ENCODE measurements at places on chromosomes 7 and 10.
A peak's percentile ranks its signal among the peaks of the same experiment; 100 is the strongest.

DNA sequence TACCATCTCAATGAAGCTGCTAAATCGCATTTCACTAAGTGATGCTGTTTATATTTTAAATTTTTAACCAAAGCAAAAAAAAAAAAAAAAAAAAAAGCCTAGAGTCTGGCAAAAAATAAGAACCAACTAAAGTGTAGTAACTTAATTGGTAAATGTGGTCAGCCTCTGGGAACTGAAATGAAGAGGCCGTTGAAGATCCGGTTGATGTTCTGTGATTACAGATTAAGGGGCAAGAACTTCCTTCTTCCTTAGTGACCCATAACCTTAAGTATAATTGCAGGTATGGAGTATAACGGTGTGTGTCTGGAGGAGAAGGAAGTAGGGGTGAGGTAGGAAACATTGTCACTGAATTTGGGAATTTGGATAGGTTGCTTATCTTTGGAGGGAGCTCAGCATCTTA, 7.7 kb upstream of the SRGN start:
- no peaks in the 10 kb centered on the region for H3K27me3 ChIP-seq
- no peak for DNase-seq
- H3K4me3 ChIP-seq, result no peak overlapping the region

GRCh38 chr10:118838364-118838763, 83.6 kb upstream of the CACUL1 start:
- H3K4me3 ChIP-seq, result no peak overlapping the region
- H3K27ac ChIP-seq, result no peak overlapping the region
- no peaks in the 10 kb centered on the region for H3K27me3 ChIP-seq

GRCh38 chr7:822692-823276, 9.5 kb upstream of the SUN1 start:
- H3K4me3 ChIP-seq, result no peak overlapping the region
- H3K27ac ChIP-seq, result no peak overlapping the region
- peaks cover 73% of the 10 kb centered on the region for H3K4me1 ChIP-seq
- H3K27me3 ChIP-seq, result no peaks in the 10 kb centered on the region
- peaks cover 64% of the 10 kb centered on the region for H3K36me3 ChIP-seq

DNA sequence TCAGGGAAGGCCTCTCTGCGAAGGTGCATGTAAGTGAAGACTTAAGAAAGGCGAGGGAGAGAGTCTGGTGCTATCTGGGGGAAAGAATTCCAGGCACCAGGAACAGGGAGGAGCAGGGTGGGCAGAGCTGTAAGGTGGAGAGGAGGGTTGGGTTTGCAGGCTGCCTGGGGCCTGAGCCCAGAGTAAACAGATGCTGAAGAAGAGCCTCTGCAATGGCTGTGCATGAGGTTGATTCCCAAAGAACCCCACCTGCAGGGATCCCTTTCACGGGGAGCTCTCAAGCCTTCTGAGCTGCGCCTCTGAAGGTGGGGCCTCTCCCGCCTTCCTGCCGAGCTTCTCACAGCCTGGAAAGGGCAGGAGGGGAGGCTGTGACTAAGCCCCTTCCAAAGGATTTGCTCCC, 115.1 kb downstream of the RNF216 start:
- H3K27me3 ChIP-seq, result no peaks in the 10 kb centered on the region
- peaks cover 66% of the 10 kb centered on the region for H3K36me3 ChIP-seq
- DNase-seq, result no peak
- no peak overlapping the region for H3K4me3 ChIP-seq

- no peaks in the 10 kb centered on the region for H3K27me3 ChIP-seq
- no peak overlapping the region for H3K27ac ChIP-seq
- no peaks in the 10 kb centered on the region for H3K36me3 ChIP-seq
- no peaks in the 10 kb centered on the region for H3K4me1 ChIP-seq
- H3K4me3 ChIP-seq, result no peak overlapping the region
These were observed 265.1 kb upstream of the ZNF32 start for GRCh38 chr10:43913676-43914235.

DNA sequence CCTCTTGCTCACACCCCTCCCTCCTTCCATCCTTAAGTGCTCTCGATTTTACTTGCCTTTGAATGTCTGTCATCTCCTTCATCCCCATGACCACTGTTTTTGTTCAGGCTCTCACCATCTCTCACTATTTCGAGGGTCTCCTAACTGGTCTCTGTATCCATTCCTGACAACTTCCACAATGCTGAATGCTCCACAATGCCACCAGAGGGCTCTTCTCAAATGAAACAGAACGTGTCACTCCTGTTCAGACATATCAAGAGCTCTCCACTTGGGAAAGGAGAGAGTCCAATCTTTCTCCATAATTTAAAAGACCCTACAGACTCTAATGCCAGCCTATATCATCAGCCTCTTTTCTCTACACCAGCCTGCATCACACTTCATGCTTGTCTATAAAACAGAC, 9.0 kb upstream of the SLC13A1 start:
- DNase-seq, result no peak
- H3K4me1 ChIP-seq, result no peaks in the 10 kb centered on the region
- no peaks in the 10 kb centered on the region for H3K27me3 ChIP-seq
- H3K36me3 ChIP-seq, result no peaks in the 10 kb centered on the region
- no peak overlapping the region for H3K27ac ChIP-seq

DNA sequence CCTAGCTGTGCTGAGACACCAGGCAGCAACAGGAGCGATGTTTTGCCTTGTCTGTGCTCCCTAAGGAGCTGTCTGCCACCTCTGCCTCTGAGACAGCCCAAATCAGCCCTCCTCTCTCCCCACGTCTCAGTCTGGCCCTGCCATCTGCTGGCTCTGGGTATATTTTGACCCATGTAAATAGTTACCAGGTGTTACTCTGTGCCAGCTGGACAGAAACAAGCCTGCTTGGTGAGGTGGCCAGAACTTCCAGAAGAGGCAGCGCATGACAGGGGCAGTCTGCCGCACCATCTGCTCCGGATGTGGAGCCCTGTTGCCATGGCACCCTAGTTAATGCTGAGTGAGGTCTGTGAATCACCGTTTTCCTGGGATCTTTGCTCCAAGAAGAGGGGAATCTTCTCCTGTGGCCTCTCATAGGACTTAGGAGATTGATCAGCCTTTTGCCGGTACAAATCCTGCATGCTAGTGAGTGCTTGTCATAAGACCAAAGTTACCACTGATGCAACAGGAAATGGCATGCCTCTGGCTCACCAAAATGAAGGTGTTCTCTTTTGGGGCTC, 31.8 kb downstream of the GSTO2 start:
- H3K27me3 ChIP-seq, result no peaks in the 10 kb centered on the region
- peak; percentile 47 for DNase-seq
- peaks cover 53% of the 10 kb centered on the region for H3K4me1 ChIP-seq
- peak overlapping the region; percentile 54 for H3K4me3 ChIP-seq

- no peaks in the 10 kb centered on the region for H3K36me3 ChIP-seq
- H3K27me3 ChIP-seq, result peaks cover 8% of the 10 kb centered on the region
- no peak for DNase-seq
- H3K4me3 ChIP-seq, result no peak overlapping the region
- H3K27ac ChIP-seq, result no peak overlapping the region
- H3K4me1 ChIP-seq, result peaks cover 4% of the 10 kb centered on the region
These were observed 32.9 kb upstream of the CUX1 start for GRCh38 chr7:101784292-101785127.

DNA sequence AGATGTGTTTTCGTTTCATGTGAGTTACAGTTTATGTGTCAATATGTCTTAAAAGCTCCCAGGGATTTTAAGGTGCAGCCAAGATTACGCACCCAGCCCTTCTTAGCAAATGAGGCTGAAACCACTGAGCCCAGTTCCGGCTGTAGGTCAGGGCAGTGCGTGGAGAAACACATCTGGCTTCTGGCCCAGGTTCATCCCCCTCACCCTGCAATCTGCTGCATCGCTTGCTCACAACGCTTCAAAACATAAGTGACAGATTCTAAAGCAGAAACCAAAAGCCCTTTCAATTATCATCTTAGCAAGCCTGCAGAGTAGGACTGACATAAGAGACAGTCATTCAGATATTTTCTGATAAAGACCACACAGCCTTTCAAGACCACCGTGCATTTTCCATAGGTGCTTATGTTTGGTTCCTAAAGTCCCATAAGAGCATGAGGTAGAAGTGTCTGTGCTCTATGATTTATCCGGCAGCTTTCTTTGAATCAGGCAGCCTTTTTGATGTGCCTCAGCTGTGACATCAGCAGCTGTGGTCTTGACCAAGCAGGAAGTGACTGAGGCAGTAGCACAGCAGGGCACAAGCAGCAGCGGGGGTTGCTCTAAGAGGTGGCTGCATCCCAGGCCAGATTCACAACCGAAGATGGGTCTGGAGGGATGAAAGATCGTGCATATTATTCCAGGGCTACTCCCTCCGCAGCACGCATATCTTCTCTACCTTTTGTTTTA, 72.1 kb upstream of the LYZL2 start:
- H3K4me1 ChIP-seq, result peaks cover 91% of the 10 kb centered on the region
- H3K27ac ChIP-seq, result peak overlapping the region; percentile 97
- peak overlapping the region; percentile 52 for H3K4me3 ChIP-seq
- H3K27me3 ChIP-seq, result no peaks in the 10 kb centered on the region

DNA sequence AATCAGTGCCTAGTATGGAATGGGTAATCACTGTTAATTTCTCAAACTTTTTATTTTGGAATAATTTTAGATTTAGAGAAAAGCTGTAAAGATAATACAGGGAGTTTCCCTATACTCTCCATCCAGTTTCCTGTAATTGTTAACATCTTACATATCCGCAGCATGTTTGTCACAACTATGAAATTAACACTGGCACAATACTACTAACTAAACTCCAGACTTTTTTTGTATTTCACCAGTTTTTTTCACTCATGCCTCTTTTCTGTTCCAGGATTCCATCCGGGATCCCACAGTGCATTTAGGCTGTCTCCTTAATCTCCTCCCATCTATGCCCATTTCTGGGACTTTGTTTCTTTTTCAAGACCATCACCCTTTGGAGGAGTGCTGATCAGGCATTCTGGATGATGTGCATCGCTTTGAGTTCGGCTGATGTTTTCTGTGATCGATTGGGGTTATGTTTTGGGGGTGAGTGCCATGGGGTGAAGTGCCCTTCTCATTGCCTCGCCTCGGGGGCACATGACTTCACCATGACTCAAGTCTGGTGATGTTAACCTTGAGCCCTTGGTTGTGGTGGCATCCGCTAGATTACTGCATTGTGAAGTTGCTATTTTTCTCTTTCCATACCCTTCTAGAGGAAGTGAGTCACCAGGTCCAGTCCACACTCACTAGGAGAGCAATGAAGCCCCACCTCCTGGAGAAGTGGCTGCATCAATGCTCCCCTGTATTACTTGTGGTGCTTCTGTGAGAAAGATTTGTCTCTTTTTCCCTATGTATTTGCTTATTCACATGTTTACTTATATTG, 43.9 kb upstream of the GRB10 start:
- H3K4me1 ChIP-seq, result peaks cover 21% of the 10 kb centered on the region
- H3K4me3 ChIP-seq, result no peak overlapping the region
- no peaks in the 10 kb centered on the region for H3K36me3 ChIP-seq
- peaks cover 20% of the 10 kb centered on the region for H3K27me3 ChIP-seq
- peak; percentile 37 for DNase-seq

DNA sequence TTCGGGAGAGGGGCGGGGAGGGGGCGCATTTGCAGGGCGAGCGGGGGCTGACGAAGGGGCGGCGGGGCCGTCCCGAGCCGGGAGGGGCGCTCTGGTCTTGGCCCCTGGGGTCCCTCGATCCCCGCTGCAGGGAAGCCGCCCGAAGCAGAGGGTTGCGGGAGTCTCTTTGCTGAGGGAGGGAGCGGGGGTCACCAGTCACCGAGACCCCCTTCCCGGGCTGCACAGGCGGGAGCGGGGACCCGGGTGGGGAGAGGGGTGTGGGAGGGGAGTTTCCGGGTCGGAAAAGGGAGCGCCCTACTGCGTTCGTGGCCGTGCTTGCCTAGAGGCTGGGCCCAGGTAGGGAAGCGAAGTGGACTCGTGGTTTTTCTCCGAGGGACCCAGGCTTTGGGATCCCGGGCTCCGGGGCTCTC, 422 bp downstream of the AP1S1 start:
- no peak overlapping the region for H3K27ac ChIP-seq
- peak overlapping the region; percentile 82 for H3K4me3 ChIP-seq
- peaks cover under 1% of the 10 kb centered on the region for H3K27me3 ChIP-seq
- peak; percentile 51 for DNase-seq
- H3K36me3 ChIP-seq, result peaks cover 32% of the 10 kb centered on the region

DNA sequence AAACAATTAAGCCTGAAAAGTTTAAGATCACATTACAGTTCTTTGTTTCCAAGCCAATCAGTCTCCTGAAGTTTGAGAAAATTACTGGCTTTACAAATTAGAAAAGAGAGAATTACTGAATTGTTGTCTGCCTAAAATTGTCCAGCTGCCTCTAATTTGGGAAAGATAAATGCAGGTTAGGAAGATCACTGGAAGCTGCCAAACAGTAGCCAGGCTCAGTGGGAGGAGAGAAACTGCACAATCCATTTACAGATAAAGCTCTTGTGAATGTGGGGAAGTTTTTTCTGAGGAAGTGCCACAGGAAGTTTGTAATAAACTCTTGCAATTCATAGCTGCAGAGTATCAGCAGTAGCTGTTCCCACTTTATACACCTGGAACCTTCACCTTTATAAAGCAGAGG, 100.7 kb downstream of the IQUB start:
- no peaks in the 10 kb centered on the region for H3K36me3 ChIP-seq
- H3K27ac ChIP-seq, result no peak overlapping the region

- H3K27me3 ChIP-seq, result peaks cover 89% of the 10 kb centered on the region
- H3K4me3 ChIP-seq, result no peak overlapping the region
- no peak overlapping the region for H3K27ac ChIP-seq
- no peak for DNase-seq
- H3K36me3 ChIP-seq, result no peaks in the 10 kb centered on the region
These were observed 8.9 kb upstream of the EMX2 start for GRCh38 chr10:117533507-117534281.

DNA sequence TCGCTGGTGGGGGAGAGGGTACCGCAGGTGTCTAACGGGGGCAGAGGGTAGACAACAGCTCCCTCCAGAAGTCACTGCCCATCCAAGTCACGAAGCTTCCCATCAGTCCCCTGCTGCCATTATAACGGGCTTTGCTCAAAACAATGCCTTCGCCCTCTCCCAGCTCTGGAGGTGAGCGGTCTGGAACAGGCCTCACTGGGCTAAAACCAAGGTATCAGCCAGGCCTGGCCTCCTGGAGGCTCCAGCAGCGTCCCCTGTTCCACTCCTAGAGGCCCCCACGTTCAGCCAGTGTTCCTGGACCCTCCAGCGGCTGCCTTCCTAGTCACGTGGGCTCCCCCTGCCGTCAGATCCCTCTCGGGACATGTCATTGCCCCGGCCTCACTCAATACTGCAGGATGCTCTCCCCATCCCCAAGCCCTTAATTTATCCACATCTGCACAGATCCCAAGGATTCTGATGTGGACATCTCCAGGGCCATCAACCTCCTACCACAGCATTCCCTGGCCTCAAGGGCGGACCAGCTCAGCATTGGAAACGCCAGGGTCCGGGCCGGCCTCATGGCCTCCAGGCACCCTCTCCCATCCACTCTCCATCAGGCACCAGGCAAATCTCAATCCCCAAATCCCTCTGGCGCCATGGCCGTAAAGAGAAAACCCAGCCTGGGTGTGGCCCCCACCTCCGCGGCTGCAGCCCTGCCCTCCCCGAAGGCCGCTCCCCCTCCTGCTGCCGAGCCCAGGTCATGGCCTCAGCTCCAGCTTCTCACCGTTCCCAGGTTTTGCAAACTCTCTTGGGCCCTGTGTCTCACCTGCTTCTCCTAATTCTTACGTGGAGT, 104.1 kb upstream of the FAM20C start:
- H3K4me3 ChIP-seq, result no peak overlapping the region
- no peaks in the 10 kb centered on the region for H3K36me3 ChIP-seq
- peaks cover 7% of the 10 kb centered on the region for H3K4me1 ChIP-seq
- peaks cover 7% of the 10 kb centered on the region for H3K27me3 ChIP-seq

- H3K27me3 ChIP-seq, result no peaks in the 10 kb centered on the region
- no peak overlapping the region for H3K4me3 ChIP-seq
- H3K36me3 ChIP-seq, result no peaks in the 10 kb centered on the region
- peak overlapping the region; percentile 50 for H3K27ac ChIP-seq
These were observed 23.9 kb upstream of the AGFG2 start for GRCh38 chr7:100515072-100515532.

Data from activated T-cell treated with anti-CD3 and anti-CD28 coated beads, Interleukin-2, amount 50 U/mL, for 24 hours (primary cell).